NCI-H187 treated with DMSO at 0.1 percent for 48 hours (cell line): ENCODE measurements at places on chromosomes 11 and 22.

DNA sequence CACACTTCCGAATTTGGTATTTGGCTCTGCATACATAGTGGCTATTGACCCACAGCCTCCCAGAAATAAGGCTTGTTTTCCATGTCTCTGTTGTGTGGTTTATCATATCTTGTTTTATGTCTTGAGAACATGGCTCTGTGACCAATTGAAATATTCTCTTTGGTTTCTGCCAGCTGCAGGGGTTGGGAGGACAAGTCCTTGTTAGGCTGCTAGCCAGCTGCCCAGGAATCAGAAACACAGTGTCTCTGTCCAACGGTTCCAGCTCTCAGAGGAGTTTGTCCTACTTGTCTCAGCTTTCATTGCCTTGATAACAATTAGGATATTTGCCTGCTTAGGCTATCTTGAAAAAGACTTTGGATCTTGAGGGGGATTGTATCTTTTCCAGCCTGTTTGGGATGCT lies 6.0 kb upstream of the SLC7A4 start:
- no peak for DNase-seq

DNA sequence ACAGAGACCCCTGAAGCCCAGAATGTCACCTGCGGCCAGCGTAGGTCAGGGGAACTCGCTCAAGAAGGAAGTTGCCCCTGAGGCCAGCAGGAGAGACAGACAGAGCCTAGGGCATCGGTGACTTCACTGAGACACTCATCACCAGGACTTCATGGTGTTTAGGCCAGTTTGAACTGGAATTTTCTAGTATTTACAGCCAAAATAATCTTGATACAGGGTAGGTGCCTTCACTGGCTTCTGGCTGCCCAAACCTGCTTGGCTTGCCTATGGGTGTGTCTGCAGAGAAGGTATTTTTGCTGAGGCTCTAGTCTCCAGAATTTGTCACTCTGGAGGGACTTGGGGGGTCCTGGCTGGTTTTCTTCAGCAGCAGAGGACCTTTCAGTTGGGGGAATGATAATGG lies 86.6 kb downstream of the FBXO7 start:
- no peak for DNase-seq

DNA sequence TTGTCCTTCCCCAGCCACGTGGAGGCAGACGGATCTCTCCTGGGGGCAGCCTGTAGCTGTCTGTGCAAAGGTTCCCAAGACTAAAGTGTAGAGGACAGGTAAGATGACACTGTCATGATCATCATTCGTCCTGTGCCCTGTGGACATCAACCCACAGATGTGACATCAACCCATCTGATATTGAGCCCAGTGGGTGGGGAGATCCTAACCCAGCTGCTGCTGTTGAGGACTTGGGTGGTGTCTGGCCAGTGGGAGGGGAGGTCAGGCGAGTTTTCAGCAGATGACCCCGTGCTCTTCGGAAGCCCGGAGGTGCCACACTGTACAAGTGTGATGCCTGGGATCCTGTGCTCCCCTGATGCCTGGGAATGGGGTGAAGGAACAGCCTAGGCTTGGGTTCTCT lies 1.2 kb upstream of the GAL start:
- DNase-seq: no peak

GRCh38 chr11:45294499-45294898 lies 8.4 kb upstream of the SYT13 start:
- DNase-seq: no peak

DNA sequence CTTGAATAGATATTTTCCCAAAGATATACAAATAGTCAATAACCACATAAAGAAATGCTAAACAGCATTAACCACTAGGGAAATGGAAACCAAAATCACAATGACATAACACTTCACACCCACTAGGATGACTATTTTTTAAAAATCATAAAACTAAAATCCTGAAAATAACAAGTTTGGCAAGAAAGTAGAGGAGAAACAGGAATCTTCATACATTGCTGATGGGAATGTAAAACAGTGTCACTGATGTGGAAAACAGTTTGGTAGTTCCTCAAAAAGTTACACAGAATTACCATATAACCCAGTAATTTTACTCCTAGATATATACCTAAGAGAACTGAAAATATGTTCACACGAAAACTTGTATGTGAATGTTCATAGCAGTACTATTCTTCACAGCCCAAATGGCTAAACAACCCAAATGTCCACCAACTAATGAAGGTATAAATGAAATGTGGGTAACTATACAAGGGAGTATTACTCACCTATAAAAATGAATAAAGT lies 12.5 kb downstream of the PICALM start:
- DNase-seq: no peak

DNA sequence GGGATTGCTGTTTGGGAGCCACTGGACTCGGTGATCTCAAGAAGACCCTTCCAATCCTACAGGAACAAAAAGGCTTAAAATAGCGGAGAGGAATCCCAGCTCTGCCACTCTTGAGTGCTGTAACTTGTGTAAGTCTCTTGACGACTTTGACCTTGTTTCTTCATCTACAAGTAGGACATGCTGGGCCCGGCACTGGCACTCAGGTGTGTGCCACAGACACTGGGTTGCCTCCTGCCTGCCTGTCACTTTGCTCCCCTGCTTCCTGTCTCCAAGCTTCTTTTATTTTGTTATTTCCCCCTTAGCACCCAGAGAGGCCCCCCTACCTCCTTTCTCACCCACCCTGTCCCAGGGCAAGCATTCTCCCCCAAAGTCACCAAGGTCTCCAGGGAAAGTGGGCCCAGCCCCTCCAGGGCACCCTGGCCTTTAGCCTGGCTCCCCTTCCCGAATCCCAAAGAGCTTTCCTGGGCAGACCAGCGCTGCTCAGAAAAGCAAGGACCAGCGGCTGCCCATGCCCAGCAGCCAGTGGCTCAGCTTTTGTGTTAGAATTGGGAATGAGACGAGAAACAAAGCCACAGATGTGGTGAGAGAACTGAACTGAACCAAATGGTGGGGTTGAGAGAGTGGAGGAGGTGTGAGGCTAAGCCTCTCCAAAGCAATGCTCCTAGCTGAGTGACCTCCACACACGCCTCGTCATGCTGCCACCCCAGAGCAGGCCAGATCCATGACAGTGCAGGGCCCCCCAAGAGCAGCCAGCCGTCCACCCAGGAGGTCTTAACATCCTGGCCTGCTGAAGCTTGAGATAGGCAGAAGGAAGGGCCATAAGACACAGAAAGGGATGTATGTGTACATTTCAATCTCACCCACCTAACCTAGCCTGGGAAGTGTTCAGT lies 4.5 kb downstream of the TRIM29 start:
- no peak for DNase-seq

- DNase-seq: no peak
Measured at GRCh38 chr11:13222285-13222684, 55.3 kb upstream of the BMAL1 start.

DNA sequence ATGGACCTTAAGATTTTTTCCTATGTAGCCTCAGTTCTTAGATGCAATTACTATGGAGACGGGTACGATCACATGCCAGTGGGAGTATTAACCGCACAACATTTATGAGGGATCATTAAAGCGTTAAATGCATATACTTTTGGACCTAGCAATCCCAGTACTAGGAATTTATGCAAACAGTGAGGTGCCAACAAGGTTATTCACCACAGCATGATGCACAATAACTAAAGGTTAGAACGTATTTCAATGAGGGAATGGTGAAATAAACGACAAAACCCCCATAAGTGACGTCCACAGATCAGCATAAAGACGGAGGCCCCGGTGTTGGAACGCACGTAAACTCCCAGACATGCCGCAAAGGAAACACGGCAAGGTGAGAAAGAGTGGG lies 539 bp downstream of the SIRT3 start:
- no peak for DNase-seq
